Stimulated activated naive B cell treated with anti-CD40 and anti-IgM and Interleukin-4, amounts not matched to agents 10 μg/mL and 1 μg/mL and 100 μg/mL, for 72 hours (primary cell): ENCODE measurements at places on chromosomes 5 and 9.

- no peak for DNase-seq
These were observed 47.7 kb downstream of the ATG10 start for GRCh38 chr5:82019342-82020138.

DNA sequence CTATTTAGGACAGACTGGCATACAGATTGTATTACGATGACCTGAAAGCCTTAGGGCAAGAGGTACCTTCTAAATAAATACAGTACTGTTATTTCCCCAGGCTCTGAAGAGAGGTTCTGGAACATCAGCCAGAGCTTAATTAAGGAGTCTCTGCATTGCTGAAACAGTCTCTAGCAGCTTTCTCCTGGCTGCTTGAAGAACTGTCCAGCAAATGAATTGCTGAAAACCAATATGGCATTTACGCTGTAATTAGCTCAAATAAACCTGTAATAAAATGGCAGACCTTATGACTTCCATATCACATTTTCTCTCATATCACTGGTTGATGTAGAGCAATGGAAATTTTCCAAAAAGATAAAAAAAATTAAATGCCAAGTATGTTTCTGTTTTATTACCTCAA lies 636.3 kb downstream of the GABRG2 start:
- DNase-seq = no peak

DNA sequence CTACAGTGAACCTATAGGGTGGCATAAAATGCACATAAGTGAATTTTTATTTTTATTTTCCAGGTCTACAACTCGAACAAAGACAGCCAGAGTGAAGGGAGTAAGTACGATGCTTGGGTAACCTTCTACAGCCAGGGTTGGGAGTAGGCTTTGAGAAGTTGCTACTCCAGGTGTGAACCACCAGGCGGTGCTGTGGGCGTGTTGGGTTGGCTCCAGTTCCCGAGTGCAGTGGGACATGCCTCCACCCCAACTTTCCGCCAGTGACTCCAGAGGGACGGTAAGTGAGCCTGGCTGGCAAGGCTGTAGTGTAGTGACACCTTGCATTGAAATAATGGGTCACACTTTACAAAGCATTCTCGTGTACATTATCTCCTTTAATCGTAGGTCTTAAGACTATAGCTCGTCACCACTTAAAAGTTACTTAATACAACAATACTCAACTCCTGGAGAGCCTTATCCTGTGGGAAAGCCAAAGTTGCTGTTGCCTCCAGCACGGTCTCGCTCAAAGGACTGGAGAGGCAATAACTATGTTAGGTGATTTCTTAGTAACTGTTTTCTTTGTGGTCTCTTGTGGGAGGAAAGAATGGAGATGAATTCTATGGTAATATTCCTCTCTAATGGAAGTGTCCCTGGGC lies 244.0 kb downstream of the ARHGAP26 start:
- no peak for DNase-seq

DNA sequence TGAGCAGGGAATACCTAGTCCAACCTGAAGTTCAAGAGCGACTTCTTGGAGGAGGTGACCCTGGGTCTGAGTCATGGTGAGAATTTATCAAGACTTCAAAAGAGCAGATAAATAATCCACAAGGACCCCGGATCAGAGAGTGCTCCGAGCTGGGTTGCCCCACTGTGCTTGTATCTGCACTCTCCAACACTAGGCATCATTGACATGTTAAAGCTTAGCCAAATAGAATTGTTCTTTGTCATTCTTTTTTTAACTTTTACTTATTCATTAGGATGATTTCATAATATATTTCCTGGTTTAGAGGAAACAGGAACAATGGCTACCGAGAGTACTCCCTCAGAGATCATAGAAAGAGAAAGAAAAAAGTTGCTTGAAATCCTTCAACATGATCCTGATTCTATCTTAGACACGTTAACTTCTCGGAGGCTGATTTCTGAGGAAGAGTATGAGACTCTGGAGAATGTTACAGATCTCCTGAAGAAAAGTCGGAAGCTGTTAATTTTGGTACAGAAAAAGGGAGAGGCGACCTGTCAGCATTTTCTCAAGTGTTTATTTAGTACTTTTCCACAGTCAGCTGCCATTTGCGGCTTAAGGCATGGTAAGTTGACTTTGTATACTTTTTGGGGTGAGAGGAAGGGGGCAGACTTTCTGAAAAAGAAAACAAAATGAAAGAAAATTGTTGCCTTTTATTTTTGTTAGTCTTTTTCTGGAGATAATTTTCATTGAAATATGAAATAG lies at the start of gene CARD6:
Gene CARD6, plus strand, starts transcription at position 300 of the 738 bp plus-strand sequence. Its CDS starts 16 bp downstream, at position 316.
- no peak for DNase-seq

DNA sequence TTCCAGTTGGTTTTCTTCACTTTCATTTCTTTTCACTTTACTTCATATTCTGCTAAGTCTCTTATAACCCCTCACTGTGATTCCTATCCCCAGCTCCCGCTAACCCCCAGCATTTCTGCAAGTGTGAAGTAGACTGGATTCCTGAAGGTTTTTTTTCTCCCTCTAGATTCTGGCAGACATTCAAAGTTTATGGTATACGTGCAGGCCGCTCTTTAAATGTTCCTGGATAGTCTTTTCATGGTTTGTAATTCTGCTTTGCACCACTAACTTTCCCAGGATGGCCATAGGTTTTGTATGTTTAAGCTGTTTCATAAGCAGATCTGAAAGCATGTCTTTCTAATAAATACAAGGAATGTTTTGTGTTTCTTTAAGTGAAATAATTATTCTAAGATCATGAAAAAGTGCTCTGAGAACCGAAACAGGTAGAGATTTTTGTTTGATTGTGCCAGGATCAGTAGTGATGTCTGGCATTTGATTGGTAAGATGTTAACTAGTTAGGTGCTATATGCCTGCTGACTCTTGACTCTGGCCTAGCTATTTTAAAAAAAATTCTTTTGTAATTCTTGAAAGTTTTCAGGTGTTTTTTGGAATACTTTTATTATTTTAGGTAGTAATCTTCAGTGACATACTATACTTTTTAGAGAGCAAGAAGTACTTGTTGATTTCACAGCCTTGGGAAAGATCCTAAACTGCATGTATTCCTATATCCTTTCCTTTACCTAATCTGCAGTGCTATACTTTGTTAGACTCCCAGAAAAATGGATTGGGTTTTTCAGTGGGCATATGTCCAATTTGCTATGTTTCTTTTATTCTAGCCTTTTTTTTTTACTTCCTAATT lies 29.7 kb downstream of the CNOT6 start:
- no peak for DNase-seq

DNA sequence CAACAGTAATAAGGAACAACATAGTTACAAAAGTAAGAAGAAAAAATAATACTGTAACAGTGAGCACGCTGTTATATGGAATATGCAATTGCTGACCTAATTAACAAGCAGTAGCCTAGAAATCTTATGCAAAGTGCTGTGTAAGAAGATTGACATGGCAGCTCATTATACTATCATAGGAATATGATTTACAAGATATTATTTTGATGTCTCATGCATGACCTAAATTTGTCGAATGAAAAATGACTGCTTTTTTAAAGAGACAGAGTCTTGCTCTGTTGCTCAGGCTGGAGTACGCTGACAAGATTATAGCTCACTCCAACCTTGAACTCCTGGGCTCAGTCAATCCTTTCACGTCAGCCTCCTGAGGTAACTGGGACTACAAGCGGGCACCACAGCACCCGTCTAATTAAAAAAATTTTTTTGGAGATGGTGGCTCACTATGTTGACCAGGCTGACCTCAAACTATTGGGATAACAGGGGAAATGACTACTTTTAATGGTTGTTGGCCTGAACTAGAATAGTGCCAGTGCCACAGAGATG lies 10.5 kb downstream of the RAD23B start:
- no peak for DNase-seq

- DNase-seq = no peak
These were observed 347.9 kb downstream of the CDH9 start for GRCh38 chr5:26690511-26690910.

DNA sequence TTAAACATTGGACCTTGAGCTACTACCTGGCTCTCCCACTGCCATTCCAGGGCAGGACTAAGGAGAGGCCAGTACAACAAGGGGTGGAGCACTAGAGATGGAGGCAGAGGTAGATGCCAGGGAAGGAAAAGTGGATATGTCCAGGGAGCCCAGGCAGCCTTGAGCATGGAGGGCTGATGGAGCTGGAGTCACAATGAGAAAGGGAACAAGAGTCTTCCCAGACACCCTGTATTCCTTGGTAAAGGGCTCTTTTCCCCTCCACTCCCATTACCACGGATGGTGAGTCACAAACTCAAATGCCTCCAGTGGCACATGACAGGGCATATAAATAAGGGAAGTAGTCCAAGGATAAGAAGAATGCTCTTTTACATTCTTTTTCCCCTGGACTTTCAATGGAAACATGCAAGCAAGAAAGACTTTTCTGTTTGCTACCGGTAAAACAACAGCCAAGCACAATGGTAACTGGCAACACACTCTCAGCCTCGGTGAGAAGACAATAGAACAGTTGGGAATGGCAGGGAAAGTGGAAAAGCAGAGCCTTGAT lies 16.7 kb downstream of the ERAP1 start:
- no peak for DNase-seq

DNA sequence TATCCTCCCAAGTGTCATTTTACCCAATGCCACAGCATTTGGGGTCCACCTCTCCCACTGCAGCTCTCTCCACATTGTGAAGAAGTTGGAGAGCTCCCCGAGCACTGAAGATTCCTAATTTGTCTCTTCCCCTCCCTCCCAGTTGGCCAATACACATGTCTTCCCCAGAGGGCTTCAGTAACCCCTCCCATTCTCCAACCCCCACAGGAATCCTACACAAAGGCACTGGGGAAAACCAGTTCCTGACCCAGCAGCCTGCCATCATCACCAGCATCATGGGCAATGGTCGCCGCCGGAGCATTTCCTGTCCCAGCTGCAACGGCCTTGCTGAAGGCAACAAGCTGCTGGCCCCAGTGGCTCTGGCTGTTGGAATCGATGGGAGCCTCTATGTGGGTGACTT lies 87.3 kb upstream of the WWC1 start:
- DNase-seq = no peak

DNA sequence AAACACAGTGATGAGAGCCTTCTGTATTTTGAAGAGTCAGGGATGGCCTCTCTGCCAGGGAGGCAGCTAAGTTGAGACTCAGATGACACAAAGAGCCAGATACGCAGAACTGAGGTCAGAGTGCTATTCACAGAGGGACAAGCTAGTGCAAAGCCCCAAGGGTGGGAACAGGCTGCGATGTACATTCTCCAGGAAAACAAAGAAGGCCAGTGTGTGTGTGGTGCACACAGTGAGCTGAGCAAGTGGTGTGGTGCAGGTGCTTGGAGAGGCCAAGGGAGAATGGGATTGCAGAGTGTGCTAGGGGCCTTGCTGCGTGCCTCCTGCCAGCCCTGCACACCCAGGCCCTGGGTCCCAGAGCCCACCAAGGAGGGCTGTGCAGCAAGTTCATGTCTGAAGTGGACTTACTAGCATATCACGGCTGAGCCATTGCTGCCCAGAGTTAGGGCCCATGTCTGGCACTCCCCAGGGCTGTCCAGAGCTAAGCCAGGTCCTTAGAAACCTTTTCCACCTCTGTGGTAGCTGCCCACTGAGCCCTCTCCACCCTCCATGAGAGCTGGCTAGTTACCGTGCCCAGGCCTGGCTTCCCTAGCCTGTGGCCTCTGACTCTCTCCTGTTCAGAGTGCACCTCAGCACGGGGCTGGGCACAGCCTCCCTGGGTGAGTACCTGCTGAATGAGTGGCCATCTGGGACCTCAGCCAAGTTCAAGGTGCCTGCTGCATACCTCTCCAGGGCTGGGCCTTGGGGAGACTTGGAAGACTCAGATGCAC lies 9.3 kb downstream of the SLC25A48 start:
- DNase-seq = no peak

GRCh38 chr9:89711866-89712265 lies 107.1 kb downstream of the GADD45G start:
- DNase-seq = no peak

DNA sequence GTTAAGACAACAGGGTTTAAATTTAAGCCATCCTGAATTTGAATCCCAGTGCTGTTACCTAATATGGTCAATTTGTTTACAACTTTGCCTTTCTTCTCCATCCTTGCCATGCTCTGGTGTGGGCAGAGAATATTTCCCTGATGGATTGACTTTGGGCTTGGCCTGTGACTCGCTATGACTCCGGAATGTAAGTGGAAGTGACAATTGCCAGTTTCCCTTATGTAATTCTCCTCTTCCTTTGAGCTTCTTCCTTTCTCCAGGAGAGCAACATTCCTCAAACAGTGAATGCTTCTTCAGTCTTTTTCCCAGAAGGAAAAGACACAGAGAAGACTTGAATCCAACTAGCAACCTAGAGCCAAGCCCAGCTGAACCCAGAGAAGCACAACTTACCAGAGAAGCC lies 159.1 kb downstream of the LURAP1L start:
- no peak for DNase-seq

DNA sequence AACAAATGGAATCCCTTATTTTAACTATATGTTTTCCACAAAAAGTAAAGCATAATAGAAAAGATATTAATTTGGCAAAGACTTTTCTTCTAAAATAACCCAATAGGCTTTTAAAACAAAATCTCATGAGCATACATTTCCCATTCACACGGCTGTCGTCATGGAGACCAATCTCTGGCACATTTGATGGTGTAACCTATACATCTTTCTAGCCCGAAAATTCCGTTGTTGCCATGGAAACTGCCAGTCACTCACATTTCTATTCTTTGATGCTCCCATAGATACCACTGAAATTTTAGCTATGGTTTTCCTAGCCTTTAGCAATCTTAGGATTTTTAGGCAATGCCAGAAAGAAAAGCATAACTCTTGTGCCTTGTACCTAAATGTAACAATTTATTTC lies 262.9 kb upstream of the TRPM3 start:
- no peak for DNase-seq

GRCh38 chr5:36444582-36445418 lies 143.1 kb upstream of the RANBP3L start:
- DNase-seq = no peak

DNA sequence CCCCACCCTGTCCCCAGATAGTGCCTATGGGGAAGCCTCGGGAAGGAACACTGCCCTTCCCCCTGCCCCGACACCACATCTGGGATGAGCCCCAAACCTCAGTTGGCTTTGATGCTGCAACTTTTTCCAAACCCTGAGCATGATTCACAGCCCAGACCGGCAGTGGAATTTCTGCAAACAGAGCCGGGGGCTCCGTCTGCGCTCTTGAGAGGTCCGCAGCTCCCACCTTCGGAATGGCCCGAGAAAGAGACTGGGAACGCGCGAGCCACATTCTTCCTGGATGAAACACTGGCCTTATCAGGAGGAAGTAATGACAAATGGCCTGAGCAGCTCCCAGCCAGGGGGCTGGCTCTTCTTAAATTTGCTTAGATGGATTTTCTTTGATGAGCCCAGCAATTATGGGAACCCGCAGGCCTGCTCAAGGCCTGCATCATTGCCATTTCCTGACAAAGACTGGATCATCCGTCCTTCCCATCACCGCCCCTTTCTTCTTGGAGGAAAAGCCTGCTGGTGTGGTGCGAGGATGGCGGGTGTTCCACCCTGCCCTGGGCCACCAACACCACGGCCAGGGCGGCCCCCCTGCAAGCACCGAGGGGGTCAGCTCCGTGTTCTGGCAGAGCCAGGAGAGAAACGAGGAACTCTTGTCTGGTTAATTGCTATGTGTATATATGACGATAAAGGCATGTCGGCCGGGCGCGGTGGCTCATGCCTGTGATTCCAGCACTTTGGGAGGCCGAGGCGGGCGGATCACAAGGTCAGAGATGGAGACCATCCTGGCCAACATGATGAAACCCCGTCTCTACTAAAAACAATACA lies 38.8 kb upstream of the COL5A1 start:
- no peak for DNase-seq
